ENCODE measurements at places on chromosomes 11 and 22. TPM values are rescaled to one million over a fixed set of nuclear protein-coding genes. Genes with fewer than 3 reads are reported as not detected.

Gene BACE1
- total RNA-seq, result 1.5 TPM

GRCh38 chr11:59173080-59173963, 1.4 kb downstream of the DTX4 start:
- H3K27me3 ChIP-seq, result peaks cover 13% of the 10 kb centered on the region
- H3K4me3 ChIP-seq, result peak overlapping the region; percentile 72
- no peak overlapping the region for H3K27ac ChIP-seq
- no peaks in the 10 kb centered on the region for H3K36me3 ChIP-seq
- DNase-seq, result no peak

GRCh38 chr11:12282676-12283075, 94.7 kb upstream of the PARVA start:
- H3K4me3 ChIP-seq, result no peak overlapping the region
- no peak overlapping the region for H3K27ac ChIP-seq
- H3K4me1 ChIP-seq, result peaks cover 5% of the 10 kb centered on the region
- no peaks in the 10 kb centered on the region for H3K36me3 ChIP-seq
- DNase-seq, result no peak
- no peaks in the 10 kb centered on the region for H3K27me3 ChIP-seq

GRCh38 chr22:44380756-44381486, 68.2 kb upstream of the SHISAL1 start:
- H3K36me3 ChIP-seq, result no peaks in the 10 kb centered on the region
- H3K27ac ChIP-seq, result no peak overlapping the region
- H3K4me3 ChIP-seq, result no peak overlapping the region
- peaks cover 3% of the 10 kb centered on the region for H3K27me3 ChIP-seq
- DNase-seq, result no peak
- no peaks in the 10 kb centered on the region for H3K4me1 ChIP-seq

DNA sequence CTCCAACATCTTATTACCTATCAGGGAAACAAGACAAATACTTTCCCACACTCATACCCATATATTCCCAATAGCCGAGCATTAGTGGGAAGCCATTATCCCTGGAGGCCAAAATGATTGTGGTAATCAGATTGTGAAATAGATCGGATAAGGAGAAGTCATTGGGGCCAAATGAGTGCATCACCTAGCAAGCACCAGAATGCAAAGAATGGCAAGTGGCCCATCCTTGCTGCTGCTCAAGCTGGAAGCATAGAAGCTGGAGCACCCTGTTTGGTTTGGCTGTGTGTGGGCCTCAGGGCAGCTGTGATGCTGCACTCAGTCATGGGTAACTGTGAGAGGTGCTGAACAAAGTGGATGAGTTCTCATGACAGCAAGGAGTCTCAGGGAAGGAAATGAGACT, 18.7 kb upstream of the DBX1 start:
- peaks cover 38% of the 10 kb centered on the region for H3K27me3 ChIP-seq
- H3K4me3 ChIP-seq, result no peak overlapping the region
- no peaks in the 10 kb centered on the region for H3K36me3 ChIP-seq
- no peaks in the 10 kb centered on the region for H3K4me1 ChIP-seq
- no peak overlapping the region for H3K27ac ChIP-seq

Gene MUC15
- total RNA-seq, result not detected

- H3K36me3 ChIP-seq, result no peaks in the 10 kb centered on the region
- DNase-seq, result no peak
- H3K27me3 ChIP-seq, result no peaks in the 10 kb centered on the region
- no peak overlapping the region for H3K4me3 ChIP-seq
- no peaks in the 10 kb centered on the region for H3K4me1 ChIP-seq
- no peak overlapping the region for H3K27ac ChIP-seq
These were observed 55.0 kb downstream of the RTL6 start for GRCh38 chr22:44442851-44443595.

Data from activated CD8-positive, alpha-beta T cell treated with anti-CD3 and anti-CD28 coated beads for 36 hours (primary cell).